ENCODE measurements at places on chromosomes 4 and X.

DNA sequence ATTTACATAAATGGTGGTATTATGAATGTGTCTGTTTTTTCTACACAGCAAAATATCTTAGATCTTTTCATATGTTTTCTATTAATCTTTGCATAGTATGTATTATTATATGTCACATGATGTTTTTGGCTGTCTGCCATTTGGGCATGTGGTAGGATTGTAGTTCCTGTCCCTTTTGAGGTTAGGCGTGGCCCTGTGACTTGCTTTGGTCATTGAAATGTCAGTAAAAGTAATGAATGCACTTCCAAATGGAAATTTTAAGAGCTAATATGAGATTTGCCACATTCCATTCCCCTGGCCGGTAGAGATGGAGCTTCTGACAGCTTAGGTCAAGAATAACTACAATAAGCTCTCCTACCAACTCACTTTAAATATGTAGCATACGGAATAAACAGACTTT lies 45.1 kb downstream of the JADE3 start:
- DNase-seq = no peak

DNA sequence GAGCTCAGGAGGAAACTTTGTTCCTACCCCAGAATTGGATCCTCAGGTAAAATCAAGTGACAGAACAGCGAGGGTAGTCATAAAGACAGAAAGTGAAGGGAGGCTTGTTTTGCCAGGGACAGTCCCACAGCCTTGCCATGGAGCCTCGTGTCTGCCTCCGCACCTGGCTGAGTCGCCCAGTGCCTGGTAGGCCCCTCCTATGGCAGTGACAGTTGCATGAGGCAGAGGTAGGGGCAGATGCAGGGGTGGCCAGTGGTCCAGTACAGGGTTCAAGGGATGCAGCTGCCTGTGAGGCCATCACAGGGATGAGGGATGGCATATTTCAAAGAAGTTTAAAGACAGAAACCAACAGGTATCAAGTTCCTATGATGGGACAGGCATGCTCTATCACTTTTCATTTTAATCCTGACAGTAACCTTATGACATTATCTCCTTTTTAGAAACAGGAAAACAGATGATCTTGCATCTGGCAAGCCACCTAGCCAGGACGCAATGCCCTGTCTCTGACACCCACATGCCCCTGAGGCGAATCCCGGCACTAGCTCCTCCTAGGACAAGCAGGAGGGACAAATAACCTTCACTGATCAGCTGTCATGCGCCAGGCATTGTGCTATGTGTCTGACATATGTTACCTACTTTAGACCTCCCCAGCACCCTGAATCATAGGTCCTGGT lies 127.4 kb upstream of the ENPP6 start:
- DNase-seq = no peak

DNA sequence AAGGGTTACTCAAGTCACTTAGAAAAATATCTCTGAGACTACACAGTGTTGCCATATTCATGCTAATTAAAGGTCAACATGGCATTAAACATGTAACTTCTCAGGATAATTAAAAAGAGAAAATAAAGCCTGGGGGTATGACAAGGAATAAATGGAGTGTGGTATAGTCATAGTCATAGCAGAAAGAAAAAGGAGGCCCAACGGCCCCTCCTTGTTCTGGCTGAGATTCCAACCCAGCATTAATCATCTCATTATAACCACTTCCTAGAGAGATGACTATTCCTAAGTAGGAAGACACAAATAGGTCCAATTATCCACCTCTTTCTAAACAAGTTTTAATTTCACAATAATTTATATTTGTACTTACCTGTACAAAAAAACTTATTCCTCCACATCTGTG lies 778.4 kb upstream of the AADAT start:
- DNase-seq = no peak

DNA sequence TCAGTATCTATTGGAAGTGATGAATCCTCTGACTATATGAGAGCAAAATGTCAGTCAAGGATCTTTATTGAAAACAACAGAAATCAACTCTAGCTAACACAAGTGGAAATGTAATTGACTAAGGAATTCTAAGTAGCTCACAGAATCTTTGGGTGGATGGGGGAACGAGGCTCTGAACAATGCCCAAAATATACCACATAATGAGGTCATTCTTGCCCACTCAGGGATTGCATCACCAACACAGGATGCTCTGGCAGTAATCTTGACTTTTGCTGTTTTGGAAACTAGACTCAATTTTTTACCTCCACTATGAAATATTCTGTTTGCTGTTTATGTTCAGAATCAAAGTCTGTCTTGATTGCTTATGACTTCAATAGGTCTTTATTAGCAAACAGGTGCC lies 127.4 kb upstream of the UNC5C start:
- no peak for DNase-seq

GRCh38 chr4:104235967-104236366 lies 258.7 kb downstream of the CXXC4 start:
- no peak for DNase-seq

DNA sequence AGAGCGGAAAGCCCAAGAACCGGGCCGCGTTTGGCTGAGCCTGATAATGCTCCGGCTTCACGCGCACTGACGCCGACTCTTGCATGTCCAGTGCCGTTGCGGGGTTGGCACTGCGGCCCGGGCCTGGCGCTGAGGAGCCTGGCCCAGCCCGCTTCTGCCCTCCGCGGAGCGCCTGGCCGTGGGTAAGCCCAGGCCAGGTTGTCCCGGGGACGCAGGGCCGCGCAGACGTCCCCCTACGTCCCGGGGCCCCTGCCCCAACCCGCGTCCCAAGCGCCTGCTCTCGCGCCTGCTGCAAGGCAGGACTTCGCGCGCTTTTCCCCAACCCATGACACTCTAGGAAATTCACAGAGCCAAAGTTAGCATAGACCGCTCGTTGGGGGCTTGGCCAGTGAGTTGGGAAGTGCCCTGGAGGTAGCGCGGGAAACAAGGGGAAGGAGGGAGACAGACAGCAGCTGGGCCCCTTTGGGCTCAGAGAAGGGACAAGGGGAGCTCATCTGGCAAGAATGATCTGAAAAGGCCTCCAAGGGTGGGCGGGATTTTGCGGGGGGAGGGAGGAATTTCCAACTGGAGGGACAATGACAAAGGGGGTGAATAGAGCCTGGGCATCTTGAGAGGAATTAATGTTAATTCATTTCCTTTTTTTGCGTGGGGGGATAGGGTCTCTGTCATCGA lies 665 bp upstream of the LRPAP1 start:
- DNase-seq = no peak

DNA sequence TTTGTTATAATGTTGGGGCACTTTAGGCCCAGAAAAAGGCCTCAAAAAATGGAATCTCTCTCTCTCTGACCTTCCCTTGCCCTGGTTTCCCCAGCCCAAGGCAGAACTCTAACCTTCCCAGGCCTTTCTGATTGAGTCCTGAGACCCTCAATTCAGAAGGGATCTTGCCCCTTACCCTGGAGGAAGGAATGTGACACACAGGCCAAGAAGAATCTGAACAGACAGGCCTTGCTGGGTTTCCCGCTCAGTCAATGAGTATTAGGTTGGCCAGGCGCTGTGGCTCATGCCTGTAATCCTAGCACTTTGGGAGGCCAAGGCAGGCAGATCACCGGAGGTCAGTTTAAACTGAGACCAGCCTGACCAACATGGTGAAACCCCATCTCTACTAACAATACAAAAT lies 27.6 kb downstream of the ELOVL6 start:
- DNase-seq = no peak

DNA sequence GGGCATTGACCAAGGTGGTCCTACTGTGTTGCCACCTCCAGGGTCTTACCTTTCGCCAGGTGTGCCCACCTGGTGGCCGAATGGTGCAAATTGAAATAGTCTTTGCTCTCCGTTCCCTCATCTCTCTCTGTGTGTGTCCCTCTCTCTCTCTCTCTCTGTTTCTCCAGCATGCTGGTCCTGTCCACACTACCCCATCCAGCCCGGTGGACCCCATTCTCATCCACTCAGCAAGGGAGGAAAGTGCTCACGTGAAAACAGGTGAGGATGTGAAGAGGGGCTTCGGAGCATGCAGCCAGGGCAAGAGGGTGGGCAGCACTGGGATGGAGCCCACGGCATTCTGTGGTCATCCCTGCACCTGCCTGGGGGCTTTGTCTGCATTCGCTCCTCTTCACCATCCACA lies 150.1 kb downstream of the CRLF2 start:
- DNase-seq = no peak

Data from stimulated activated CD8-positive, alpha-beta memory T cell treated with anti-CD3 and anti-CD28 coated beads, Interleukin-7, amount 100 ng/mL, for 4 hours (primary cell).